NCI-H526 (cell line): ENCODE measurements at places on chromosomes 16 and 17.

- no peak for DNase-seq
These were observed 151.5 kb downstream of the LGALS9B start for GRCh38 chr17:20315821-20316220.

DNA sequence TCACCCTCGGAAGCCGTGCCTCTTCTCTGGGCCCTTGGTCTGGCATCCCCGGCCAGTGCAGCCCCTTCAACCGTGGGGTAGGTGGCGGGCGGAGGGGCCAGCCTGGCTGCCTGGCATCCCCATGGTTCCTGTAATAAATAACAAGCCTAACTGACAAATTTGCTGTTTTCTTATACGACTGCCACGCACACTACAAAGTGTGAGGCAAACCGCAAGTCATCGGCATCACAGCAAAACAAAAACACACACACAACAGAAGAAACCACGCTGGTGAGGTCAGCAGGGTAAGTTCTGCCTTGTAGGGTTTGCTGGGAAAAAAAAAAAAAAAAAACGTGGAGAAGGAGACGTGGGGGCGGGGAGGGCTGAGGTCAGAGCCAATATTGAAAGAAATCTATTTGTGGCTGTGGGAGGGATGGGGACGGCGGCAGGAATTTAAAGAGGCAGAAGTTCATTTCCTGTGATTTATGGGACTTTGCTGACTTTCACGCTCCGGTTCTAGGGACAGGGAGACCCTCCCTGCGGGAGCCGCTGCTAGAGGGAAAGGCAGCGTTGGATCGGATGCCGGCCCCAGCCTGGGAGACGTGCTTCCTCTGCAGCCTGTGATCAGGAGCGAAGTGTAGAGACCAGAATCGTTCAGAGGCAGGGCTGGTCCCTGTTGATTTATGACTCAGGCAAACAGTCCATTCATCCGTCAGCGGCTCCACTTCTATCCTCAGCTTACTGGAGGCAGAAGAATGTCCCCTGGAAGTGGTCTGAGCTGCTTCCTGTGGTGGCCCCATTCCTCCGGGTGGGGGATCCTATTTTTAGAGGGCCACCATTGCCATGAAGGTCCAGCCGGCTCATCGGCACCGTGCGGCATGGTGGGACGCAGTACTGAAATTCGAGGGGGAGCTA lies 162.8 kb downstream of the FOXL1 start:
- DNase-seq = no peak

- DNase-seq = no peak
These were observed 41.8 kb downstream of the TNRC6A start for GRCh38 chr16:24771132-24771778.

DNA sequence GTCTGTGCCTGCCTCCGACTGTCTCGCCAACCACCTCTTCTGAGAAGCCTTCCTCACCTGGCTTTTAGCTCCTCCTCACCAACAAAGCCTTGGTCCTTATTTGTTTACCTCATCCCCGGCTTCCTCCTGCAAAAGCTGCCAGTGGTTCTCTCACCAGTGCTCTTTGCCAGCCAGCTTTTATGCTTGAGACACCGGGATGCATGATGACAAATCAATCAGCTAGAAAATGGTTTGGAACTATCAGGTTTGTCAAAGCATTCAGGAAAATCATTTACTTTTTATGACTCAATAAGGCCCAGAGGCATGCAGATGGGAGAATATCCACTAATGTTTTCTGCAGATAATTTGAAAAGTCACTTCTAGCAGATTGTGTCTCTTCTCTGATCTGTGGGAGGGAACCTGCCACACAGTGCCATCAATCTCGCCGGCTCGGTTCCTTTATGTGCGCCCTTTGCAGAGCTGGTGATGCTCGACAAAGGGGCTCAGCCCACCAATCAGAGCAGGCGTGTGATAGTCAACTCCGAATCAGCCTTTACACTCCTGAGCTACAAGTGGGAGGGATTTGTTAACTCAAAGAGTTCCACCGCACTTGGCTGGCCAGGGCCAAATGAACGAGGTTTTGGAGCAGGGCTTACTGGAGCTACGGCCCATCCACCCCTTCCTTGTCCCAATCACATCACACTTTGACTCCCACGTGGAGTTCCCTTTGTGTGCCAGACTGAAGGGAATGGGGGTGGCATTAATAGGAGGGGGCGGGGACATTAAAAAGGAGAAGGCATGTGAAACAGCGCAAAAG lies 85.8 kb downstream of the MRC2 start:
- no peak for DNase-seq

DNA sequence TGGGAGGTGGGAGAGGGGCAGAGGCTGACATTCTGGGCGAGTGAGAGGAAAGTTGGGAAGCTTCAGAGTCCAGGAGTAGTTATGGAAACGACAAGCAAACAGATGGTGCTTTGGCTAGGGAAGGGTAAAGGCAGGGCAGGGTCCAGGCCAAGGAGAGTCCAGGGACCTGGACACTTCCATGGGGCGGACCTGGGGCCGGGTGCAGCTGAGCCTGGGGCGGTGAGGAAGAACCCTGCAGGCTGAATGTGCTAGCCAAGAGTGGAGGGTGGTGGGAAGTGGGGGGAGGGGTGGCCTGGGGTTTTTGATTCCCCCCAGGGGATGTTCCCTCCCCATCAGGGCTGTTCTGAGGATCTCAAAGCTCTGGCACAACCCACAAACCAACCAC lies 2.6 kb downstream of the PPP1R9B start:
- DNase-seq = no peak

DNA sequence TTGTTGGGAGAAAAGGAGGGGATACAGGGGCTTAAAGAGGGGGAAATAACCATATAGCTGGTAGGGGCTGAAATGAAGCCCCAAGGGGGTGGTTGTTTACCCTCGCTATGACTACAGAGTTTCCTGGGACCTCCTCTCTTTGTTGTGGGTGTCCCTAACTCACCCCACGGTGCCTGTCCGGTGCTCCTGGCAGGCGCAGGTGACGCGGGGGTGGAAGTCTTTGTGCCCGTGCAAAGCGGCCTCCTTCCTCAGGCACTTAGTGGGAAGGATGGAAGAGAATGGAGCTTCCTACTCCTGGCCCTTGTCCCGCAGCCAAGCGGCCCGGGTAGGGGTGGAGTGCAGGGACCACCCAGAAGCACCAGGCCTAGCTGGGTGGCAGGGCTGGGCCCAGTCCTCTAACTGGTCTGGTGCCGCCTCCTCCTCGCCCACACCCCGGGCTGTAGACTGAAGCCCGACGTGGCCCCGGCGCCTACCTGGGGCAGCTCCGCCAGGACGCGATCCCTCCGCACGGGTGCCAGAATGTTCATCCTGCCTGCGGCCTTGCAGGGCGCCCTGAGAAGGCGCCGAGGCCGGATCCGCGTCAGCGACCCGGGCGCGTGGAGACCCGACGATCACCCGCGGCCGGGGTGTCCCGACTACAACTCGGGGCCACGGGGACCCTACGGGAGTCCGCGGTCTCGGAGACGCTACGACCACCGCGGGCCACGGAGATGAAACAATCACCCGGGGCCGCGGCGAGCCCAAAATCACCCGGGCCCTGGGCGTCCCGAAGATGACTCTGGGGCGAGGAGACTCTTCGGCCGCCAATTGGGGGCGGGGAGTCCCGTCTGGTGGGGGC lies 709 bp downstream of the RAB34 start:
- no peak for DNase-seq

GRCh38 chr16:81095653-81095952 lies 592 bp downstream of the GCSH start:
- no peak for DNase-seq

- DNase-seq = no peak
These were observed 89.1 kb upstream of the NOL11 start for GRCh38 chr17:67628580-67629013.
